ENCODE measurements at places on chromosomes 3 and 15.

- no peak for DNase-seq
Measured at GRCh38 chr3:195177422-195178123, 93.4 kb downstream of the XXYLT1 start.

GRCh38 chr3:183224180-183224970, 28.7 kb upstream of the B3GNT5 start:
- no peak for DNase-seq

DNA sequence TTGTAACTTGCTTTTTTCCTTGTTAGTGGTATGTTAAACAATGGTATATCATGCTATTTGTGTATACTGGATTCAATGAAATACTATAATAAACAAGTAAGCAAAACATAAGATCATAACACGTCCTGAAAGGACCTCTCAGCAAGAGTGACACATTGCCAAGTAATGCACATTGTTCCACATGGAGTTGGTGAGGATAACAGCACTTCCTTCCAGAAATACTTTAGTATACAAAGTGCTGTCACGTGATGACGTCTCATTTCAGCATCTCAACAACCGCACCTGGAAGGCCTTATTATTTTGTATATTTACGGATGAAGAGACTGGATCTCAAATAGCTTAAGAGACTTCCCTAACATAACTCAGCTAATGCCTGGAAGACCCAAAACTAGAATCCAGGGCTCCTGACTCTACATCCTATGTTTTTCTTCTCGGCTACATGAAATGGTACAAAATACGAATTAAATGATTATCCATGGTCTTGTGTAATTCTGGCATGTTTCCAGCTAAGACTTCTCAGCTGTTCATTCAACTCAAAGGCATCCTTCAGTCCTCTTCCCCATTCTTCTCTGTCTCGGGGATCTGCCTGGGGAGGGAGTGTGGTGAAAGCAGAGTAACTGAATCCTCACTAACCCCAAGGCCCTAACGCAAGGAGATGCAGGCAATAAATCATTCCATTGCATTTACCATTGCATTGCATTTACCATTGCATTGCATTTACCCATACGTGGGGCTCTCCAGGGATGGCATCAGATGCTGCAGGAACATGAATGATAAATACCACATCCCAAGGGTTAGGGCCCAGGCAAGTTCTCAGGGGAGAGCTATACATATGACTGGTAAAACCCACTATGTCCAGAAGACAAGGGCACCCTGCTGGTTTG, 79.2 kb downstream of the LIPC start:
- no peak for DNase-seq

- DNase-seq = no peak
Measured at GRCh38 chr15:25892126-25892525, 29.0 kb upstream of the ATP10A start.

DNA sequence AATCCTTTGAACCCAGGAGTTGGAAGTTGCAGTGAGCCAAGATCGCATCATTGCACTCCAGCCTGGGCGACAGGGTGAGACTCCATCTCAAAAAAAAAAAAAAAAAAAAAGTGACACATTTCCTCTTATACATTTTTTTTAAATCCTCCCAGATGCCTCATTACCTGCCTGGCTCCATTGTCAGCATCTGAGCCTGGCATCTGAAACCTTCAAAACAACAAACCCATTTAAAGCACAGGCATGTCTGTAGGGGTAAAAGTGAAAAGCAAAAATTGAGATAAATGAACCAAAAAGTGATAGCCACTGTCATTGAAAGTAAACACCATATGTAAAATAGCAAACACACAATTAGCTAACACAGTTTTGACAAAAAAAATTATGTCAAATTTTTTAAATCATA, 38.6 kb downstream of the OSBPL10 start:
- DNase-seq = no peak

DNA sequence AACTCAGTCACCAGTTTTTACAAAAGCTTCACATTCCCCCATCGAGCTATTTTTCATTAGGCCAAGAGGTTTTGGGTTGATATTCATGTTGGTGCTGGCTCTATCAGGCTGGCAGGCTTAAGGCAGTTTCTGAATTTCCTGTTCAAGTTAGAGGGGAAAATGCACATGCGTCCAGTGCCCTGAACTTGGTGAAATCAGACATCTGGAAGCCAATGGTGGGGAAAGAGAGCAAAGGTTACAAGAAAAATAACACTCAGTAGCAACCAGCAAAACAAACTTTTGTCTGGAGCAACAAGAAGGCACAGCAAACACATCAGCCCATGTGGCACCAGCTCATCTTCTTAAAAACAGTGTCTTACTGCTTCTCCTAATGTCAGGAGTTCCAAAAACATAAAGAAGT, 155.6 kb upstream of the TSC22D2 start:
- no peak for DNase-seq

DNA sequence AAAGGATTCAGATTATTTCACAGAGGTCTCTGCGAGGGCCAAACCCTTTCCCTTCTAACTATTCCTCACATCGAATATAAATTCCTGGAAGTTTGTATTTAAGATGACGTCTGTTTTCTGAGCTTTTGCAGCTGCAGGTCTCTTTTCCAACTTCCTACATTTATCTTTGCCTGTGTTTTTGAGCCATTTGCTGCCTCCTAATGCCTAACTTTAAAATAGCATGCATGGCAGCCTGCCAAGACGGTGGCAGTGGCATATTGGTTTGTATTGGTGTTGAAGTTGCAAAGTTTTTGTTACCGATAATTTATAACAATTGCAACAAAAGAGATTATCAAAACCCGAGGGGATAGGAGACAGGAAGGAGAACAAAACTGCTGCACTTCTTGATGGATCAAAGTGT, 187.1 kb upstream of the DNAJC19 start:
- no peak for DNase-seq

DNA sequence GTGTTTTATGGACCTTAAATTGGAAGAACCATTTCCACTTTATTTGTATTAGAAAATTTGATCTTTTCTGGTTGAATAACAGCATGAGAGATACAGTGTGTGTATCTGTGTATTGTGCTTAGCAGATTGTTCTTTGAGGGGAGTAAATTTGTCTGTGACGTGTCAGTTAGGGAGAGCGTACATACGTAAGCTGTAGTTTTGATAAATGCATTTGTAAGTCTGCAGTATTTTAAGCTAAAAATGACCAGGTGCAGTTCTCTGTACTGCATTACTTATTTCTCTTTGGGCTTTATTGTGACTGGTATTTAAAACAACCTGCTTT, 264.8 kb downstream of the ROBO2 start:
- DNase-seq = no peak

DNA sequence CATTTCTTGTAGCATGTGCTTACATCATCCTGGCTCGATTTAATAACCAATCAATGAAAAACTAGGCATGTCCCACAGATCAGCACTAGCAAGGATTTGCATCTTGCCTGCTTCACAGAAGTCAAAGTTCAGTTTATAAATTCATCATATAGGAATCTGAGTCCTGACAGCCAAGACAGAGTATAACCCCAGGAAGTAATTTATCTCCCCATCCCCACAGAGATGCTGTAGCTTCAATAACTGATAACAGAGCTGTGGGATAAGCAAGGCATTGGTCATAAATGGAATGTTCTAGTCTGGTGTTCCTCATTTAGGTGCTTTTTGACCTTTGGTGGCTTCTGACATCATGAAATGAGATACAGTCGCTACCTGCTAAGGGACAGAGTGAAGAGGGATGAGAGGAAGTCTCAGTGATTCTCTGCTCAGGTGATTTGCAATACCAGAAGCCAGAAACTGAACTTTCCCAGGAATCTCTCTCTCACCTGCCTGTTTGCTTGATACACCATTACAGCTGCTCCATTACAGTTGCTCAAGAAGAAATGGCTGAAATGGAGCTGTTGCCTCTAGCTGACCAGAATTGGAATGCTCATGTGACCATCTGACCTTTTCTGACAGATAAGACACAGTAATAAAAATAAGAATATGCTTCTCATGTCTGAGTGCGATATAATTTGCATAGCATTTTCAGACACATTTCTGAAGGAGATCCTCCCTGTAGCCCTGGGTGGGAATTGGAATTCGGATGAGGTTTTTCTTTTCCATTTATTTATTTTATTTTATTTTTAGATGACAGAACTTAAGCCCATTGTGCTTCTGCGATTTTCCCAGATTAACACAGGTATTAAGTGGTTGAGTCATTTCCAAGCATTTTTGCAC, 217.1 kb upstream of the KCNMB2 start:
- DNase-seq = no peak

- no peak for DNase-seq
Measured at GRCh38 chr3:11480663-11481298, 162.9 kb downstream of the VGLL4 start.

DNA sequence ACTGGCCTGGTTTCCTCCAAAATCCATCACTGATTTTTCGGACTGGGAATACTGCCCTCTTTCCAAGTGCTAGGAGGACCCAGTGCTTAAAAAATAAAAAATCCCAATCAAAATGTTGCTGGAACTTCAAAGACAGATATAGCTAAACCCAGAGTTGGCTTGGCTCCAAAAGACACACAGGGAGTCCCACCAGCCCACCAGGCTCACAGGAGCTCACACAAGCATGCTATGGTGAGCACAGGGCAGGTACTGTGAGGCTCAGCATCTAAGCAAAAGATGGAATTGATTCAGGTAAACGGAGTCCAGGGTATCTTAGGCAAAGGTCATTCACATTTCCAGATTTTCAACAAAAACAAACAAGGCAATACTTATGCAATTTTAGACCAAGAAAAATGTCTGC, 3.7 kb downstream of the TRANK1 start:
- no peak for DNase-seq

GRCh38 chr3:134959516-134959915, 164.5 kb downstream of the EPHB1 start:
- no peak for DNase-seq

- DNase-seq = no peak
Measured at GRCh38 chr3:5796541-5796940, 609.0 kb downstream of the EDEM1 start.

DNA sequence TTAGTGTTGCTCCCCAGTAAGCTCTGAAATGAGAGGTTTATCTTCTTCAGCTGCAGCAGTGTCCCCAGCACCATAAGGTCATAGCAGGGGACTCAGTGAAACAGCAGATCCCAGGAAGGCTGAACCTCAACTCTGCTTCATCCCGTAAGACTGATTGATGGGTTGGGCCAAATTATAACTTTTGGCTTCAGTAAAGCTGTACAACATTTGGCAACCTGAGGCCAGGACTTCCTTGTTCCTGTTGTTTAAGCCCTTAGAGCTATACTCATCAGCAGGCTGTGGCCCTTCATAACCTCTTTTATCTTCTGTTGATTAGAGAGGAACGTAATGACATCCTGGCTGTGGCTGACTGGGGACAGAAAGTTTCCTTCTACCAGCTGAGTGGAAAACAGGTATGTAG, 29.0 kb downstream of the IFT122 start:
- DNase-seq = no peak

GRCh38 chr15:50496692-50497091, 49.8 kb downstream of the USP50 start:
- DNase-seq = no peak

DNA sequence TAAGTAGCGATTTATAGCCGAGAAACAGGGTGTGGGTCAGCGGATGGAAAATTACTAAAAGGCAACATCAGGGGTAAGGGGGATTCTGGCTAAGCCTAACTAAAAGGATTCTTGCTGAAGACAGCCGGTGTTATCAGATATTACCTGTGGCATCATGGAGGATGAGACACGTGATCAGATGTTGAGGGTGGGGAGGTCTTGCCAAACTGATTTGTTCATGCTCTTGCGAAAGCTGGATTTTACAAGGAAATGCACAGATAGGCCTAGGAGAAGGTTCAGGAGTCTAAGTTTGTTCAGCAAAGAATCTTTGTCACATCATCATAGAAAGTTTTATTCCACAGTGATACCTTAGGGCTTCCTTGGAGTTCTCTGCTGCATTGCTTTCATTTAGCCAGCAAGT, 396.8 kb upstream of the TBL1XR1 start:
- no peak for DNase-seq
